ENCODE measurements at places on chromosomes 13 and 19. TPM values are rescaled to one million over a fixed set of nuclear protein-coding genes. Genes with fewer than 3 reads are reported as not detected.

Gene WDR87
- not detected for total RNA-seq

Gene ZNF878
- total RNA-seq: not detected

- DNase-seq: peak; percentile 56
Observed at GRCh38 chr19:17073869-17074633, 1.2 kb downstream of the HAUS8 start.

GRCh38 chr19:35673121-35673804 is 6.9 kb downstream of the UPK1A start:
- peak; percentile 69 for DNase-seq

GRCh38 chr19:17338433-17339078 is 1.2 kb downstream of the GTPBP3 start:
- peak; percentile 75 for DNase-seq

GRCh38 chr19:10885201-10886169 is 14.1 kb downstream of the CARM1 start:
- no peak for DNase-seq

DNA sequence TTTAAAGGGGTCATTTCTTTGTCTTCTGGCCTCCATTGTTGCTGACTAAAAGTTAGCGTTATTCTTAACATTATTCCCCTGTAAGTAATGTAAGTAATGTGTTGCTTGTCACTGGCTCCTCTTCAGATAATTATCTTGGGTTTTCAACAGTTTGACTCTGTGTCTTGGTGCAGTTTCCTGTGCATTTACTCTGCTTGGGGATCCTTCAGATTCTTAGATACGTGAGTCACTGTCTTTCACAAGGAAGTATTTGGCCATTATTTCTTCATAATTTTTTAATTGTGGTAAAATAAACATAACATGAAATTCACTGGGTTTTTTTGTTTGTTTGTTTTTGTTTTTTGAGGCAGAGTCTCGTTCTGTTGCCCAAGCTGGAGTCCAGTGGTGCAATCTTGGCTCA is 13.5 kb upstream of the OR7D2 start:
- no peak for DNase-seq

Data from right cardiac atrium (tissue), 5 donors.